ENCODE measurements at places on chromosomes 5 and 9.

GRCh38 chr5:133287500-133287899 lies 235.7 kb downstream of the HSPA4 start:
- no peak for DNase-seq

DNA sequence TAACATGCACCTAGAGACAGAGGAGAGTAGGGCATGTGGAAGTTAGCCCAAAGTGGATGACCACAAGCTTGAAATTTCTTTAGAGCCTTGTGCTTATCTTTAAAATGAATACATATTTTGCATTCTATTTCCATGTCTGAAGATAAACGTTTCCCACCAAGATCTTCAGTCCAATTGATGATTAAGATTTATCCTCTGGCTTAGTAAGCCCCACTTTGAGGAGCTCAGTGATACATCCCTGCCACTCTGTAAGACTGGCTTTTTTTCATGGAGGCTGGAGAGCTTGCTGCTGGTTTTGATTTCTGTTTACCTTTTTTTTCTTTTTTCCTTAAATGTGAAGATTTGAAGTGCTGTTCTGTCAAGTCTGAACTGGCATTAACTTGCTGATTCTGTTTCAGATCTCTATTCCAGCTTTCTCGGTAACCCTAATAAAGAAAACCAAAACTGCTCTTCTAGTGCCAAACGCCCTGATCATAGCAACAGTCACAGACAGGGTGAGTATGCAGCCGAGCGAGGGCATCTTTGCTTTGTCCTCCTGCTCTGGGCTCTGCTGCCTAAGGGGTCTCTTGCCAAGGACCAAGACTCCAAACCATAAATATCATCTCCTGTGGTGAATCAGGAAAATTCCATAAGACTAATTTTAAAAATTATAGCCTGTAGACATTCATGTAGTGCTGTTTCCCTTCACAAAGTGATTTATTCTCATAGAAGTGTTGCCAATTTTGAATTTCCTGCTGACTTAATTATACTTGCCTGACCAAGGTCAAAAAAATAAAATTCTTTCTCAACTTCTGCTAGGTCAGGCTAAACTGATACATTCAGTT lies 54.3 kb downstream of the GRAMD2B start:
- no peak for DNase-seq

DNA sequence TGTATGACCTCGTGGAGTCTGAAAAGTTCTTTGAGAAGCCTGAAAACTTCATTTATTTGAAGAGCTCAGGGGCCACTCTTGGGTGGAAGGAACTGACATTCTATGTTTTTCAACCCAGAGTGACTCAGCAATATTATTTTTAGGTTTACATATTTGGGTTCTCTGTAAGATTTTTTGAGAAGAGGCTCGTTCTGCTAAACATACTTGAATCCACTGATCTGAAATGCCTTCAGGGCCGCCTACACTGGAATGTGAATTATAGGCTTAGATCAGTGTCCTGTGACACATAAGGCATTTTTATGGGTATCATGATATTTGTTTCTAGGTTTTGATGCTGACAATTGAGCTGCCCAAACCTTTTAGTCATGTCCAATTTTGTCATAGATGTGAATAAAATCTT lies 86.2 kb downstream of the PSAT1 start:
- no peak for DNase-seq

- no peak for DNase-seq
Measured at GRCh38 chr9:101184813-101185278, 156.3 kb downstream of the PLPPR1 start.

DNA sequence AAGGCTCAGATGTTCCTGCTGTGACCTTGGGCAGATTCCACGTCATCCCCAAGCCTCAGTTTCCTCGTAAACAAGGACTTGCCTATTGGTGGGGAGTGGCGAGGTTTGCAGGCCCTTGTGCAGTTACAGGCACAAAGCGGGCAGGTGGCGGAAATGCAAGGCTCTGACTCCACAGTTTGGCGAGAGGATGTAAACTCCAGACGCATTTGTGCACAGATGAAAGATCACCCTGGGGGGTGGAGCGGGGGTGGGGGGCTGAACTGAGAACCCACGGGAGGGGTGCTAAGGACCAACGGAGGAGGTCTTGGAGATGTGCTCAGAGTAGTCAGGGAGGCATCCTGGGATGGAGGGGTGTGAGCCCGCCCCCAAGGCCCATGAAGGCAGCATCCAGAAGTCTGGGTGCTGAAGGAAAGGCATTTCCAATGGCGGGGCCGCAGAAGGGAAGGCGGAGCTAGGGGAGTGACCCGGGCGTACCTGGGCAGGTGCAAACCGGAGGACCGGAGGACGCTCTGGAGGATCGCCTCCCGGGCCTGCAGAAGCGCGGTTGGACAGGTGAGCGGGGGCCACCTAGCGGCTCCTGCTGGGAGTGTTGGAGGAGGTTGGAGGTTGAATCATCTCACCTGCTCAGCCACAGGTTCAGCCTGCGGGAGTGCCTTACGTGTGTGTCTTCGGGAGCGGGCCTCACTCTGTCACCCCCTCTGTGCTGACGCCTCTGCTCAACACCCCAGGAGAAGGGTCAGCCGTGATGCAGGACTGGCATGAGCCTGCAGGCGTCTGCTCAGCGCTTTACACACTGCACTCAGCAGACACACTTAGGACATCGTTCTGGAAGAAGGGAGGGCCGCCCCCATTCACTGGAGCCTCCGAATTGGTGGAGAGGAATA lies 1.9 kb upstream of the FIBCD1 start:
- DNase-seq = peak; percentile 95

DNA sequence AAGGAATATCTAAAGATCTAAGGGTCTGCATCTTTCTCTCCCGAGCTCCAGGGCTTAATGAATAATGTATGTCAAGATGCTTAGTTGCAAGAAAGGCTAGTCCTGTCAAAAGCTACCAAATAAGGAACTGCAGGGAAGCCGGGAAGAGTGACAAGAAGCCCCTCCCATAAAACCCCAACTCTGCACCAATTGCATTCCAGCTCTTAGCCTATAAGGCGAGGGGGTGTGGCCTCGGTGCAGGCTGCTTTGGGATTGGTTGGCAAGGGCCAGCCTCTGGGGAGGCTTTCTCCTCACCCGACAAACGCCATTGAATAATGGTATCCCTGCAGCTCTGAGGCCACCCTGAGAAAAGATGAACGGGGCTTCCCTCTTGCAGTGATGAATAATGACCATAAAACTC lies 416.9 kb downstream of the RAB3C start:
- DNase-seq = no peak

- no peak for DNase-seq
Measured at GRCh38 chr5:1106385-1107166, 5.3 kb downstream of the SLC12A7 start.

GRCh38 chr5:4191041-4191440 lies 595.4 kb downstream of the IRX1 start:
- no peak for DNase-seq

DNA sequence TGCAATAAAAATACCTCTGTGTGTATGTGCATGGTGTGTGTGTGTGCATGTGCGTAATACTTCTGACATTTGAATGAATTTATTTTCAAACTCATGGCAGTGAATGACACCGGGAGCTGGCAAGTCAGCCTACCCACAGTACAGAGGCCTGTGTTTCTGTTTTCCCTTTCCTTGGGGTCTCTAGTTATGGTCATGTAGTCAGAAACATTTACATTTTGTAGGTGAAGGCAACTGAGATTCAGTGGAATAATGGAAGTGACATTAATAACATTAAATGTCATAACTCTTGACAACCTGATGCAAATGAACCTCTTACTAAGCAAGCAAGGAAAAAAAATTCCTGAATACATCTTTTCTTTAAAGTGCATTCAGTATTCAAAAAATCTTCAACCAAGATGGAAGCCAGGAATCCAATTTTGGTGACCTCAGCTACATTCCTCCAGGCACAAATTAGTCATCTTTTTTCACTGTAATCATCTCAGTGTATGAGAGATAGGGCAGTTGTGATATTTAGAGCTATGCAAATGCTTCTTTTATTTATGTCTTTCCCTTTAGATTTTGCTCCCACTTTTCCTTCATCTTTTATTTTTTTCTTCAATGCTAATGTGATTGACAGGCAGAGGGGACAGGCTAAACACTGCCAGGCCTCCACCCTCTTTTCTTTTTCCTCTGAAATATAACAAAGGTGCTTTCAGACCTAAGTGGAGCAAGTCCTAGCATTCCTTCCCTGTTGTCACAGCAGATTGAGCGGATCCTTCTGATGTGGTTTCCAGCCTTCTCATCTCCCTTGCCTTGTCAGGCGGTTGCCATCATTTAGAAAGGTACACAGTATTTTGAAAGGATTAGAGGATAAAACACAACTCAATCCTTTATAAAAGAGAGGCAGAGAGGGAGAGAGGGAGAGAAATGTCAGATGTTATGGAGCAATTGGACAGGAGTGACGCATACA lies 569.8 kb upstream of the ADAMTS16 start:
- DNase-seq = no peak

DNA sequence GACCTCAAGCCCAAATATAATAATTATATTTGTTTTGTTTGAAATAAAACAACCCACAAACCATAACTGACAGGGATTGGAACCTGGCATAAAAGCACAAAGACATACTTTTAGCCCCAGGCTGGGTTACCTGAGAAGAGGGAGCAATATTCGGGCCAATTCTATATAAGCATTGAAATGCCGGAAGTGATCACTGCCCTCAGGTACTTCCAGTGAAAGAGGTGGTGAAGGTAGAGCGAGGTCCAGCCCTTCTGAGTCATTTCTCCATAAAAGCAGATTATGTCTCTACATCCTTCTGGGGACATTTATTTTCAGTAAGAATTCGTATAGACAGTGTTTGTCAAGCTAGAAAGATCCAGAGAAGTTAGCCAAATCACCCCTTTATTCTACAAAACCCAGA lies 59.6 kb downstream of the GCNT4 start:
- no peak for DNase-seq

- DNase-seq = no peak
Measured at GRCh38 chr9:27654629-27655285, 81.5 kb upstream of the C9orf72 start.
